ENCODE measurements at places on chromosomes 1 and 21.
A peak's percentile ranks its signal among the peaks of the same experiment; 100 is the strongest.

DNA sequence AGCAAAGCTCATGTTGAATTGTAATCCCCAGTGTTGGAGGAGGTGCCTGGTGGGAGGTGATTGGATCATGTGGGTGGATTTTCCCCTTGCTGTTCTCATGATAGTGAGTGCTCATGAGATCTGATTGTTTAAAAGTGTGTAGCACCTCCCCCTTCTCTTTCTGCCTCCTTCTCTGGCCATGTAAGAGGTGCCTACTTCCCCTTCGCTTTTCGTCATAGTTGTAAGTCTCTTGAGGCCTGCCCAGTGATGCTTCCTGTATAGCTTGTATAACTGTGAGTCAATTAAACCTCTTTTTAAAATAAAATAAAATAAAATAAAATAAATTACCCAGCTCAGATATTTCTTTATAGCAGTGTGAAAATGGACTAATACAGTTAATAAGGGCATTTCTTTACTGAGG lies 1025.7 kb downstream of the PLA2G4A start:
- no peak for DNase-seq

- DNase-seq, result no peak
Observed at GRCh38 chr1:153312570-153313186, at the start of gene PGLYRP3. PGLYRP3 (minus strand) TSS chr1:153312952; CDS start chr1:153310665, 2,287 bp downstream.

GRCh38 chr21:16376673-16377072 lies 646.9 kb downstream of the USP25 start:
- no peak for DNase-seq

- peak; percentile 92 for DNase-seq
Observed at GRCh38 chr1:41341772-41342562, 19.3 kb upstream of the FOXO6 start.

DNA sequence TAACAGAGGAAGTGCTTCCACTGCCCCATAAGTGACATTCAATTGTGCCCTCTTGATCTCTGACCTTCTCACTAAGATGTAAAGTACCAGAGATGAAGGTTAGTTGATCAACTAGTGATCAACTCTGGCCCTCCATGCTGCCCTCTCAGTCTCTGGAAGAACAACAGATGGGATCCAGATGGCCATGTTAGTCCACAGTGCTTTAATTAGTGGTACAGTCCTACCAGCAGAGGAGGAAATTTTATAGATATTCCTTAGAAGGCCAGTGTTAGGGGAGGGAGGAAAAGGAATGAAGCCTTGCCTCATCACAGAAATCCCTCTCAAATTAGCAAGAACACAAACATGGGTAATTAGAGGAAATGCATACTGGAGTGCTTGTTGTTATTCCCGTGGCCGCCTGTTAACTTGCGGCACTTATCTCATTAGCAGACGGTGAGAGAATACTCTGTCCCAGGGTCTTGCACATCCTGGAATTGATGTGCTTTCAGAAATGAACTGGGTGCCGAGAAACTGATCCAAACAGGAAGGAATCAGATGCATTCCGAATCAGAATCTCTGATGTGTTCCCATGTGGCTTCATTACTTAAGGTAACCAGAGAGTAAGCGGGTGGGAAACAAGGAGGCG lies 91.1 kb upstream of the RGS4 start:
- no peak for DNase-seq

DNA sequence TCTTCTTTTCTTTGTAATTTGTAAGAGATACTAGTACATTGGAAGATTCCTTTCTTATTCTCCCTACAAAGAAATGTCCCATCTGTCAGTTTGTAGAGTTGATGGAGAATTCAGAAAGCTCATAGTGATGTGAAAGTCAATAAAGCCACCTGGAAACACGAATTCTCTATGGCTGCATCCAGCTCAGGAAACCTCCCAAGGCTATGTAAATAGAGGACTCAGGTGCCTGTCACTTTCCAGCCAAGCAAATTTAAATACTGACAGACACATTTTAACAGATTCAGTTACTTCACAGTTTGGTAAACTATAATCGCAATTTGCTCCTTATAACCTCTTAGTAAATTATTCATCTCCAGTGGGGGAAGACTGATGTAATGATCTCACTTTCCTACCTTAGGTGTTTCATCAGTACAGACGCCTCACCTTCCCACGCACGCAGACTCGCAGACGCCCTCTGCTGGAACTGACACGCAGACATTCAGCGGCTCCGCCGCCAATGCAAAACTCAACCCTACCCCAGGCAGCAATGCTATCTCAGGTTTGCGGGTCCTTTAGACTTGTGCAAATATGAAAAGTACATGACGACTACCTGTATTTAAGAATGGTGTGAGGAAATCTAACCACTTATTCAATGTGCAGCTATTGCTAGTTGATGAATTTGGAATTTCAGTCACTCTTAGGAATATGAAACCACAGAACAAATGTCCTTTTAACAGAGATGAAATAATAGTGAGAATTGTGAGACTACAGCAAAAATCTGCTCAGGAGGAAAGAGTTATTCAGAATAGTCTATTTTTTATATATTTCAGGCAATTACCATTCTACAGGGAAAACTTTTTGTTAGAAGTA lies 60.6 kb downstream of the PTPRC start:
- DNase-seq, result peak; percentile 90

DNA sequence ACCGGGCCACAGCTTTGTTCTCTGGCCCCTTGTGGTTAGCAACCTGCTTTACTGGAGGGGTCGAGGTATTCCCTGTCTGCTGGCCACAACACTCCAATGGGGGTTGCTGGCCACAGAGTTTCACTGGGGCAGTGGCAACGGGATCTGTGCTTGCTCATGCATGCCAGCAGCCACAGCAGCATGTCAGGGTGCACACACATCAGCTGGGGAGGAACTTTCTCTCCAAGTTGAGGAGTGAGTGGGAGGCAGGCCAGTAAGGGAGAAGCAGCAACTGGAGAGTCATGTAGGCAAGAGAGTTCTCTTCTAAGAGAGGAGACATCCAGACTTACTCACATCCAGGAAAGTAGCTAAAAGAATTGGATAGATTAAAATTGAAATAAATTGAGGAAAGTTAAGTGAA lies 38.0 kb downstream of the SAMD13 start:
- DNase-seq, result no peak

DNA sequence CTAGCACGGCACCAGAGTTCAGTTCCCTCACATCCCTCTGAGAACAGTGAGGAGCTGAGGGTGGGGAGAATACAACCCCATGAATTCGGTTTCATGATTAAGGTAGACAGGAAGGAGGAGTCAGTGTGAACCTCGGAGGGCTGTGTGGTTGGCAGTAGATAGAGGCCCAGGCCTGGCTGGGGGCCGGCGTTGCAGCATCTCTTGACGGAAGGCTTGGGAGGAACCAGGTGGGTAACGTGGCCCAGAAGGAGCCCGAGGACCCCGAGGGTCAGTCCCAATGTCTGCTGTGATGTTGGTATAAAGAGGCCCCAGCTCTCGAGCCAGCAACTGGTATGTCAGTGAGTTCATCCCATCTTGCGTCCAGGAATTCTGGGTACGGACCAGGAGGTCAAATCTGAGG lies 5.5 kb downstream of the PPOX start:
- no peak for DNase-seq

- DNase-seq, result no peak
Observed at GRCh38 chr1:56376188-56376984, 203.0 kb downstream of the PLPP3 start.

DNA sequence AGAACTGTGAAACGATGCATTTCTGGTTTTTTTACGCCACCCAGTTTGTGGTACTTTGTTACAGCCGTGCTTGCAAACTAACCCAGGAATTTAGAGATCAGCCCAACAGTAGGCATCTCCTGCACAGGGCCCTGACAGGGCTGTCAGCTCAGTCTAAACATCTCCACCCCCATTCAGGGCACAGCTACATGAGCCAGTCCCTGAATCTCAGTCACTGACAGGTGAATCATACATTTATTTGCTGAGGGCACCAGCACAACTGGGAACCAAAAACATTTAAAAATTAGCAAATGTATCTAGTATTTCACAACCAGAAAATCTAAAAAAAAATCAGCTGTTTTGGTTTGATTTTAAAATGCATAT lies 30.7 kb downstream of the PRDX6 start:
- DNase-seq, result peak; percentile 26

DNA sequence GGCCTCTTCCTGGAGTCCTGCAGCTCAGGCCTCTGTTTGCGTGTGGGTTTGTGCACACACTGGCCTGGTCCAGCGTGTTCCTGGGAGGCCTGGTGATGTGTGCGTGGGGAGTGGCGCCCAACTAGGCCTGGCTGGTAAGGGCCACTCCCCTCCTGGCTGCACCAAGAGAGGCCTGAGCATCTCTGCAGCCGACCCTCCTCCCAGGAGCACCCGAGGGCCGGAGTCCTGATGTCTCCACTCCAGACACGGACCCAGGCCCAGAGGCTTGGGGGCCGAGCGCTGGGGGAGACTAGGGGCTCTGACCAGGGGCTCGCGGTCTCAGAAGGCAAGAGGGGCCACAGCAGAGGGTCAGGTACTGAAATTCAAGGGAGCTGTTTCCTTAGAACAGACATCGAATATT lies 33.3 kb downstream of the MORN1 start:
- no peak for DNase-seq

- DNase-seq, result peak; percentile 36
Observed at GRCh38 chr1:156864796-156865195, 4.1 kb downstream of the NTRK1 start.
